ENCODE measurements at places on chromosomes 13 and 19.

DNA sequence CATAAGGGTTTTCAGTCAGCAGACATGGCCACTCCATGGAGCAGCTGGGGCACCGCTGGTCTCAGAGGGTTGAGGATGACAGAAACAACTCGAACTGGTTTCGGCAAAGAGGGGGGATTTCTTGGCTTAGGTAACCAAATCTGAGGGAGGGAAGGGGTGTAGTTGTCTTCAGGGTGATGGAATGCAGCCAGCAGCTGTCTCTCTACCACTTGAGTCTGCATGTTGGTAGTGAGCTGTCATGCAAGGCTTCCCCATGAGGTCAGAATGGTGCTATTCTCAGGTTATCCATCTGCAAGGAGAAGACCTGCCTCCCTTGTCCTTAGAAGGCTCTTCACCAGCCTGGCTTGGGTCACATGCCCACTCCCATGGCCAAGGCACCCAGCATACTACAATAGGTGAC is 55.6 kb upstream of the PEG3 start:
- DNase-seq: no peak

- DNase-seq: no peak
Observed at GRCh38 chr13:47747901-47748300, 253.2 kb downstream of the SUCLA2 start.

- no peak for DNase-seq
Observed at GRCh38 chr19:17794731-17795494, at the start of gene B3GNT3. Gene B3GNT3, plus strand, starts transcription at chr19:17795138. Its CDS starts 12,670 bp downstream, at chr19:17807808.

DNA sequence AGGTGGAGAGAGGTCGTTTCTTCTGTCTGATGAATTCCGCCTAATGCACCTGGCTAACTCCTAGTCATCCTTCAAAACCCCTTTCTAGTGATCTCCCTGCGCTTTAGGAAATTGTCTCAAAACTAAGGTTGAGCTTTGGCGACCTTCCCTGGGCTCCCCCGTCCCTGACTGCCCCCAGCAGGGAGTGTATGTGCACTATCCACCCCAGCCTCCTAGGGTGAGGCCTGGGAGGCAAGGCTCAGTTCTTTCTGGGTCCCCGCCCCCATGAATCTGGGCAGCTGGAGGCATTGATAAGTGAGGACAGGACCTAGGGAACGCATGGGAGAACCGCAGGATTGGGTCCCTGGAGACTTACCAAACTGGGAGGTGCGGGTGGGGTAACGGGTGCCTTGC is 378 bp downstream of the TLE6 start:
- no peak for DNase-seq

- DNase-seq: no peak
Observed at GRCh38 chr13:49441846-49442245, 2.0 kb downstream of the CAB39L start.

GRCh38 chr19:38565691-38566105 is 52.1 kb downstream of the MAP4K1 start:
- DNase-seq: no peak

GRCh38 chr19:9970481-9970880 is 34.2 kb upstream of the OLFM2 start:
- no peak for DNase-seq

DNA sequence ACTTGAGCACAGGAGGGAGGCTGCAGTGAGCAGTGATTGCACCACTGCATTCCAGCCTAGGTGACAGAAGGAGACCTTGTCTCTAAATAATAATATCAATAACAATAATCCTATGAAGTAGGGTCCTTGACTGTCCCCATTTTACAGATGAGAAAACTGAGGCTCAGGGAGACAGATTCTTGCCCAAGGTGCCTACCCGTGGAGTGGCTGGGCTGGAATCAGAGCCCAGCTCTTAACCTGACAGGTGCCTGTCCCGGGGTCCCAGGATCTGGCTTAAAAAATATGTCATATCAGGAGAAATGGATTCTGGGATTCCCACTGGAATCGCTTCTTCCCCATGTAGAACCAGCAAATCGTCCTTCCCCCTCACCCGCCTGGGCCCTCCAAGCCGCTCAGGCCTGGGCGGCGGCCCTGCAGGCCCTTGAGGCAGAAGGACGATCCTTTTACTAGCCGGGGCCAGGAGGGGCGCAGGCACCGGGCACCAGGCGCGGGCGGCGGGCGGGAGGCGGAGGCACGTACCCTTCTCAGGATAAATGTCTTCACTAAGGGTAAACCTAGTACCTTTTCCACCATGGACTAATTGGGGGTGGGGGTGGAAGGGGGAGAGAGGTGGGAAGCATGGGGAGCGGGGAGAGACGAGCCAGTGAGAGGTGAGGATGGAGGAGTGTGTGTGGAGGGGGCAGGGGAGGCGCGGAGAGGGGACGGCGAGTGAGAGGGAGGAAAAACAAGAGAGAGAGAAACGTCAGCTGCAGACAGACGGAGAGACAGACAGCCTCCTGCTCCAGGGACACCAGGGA is 60.6 kb downstream of the COLGALT1 start:
- no peak for DNase-seq

GRCh38 chr19:44714597-44715169 is 15.7 kb downstream of the CEACAM16 start:
- DNase-seq: no peak

DNA sequence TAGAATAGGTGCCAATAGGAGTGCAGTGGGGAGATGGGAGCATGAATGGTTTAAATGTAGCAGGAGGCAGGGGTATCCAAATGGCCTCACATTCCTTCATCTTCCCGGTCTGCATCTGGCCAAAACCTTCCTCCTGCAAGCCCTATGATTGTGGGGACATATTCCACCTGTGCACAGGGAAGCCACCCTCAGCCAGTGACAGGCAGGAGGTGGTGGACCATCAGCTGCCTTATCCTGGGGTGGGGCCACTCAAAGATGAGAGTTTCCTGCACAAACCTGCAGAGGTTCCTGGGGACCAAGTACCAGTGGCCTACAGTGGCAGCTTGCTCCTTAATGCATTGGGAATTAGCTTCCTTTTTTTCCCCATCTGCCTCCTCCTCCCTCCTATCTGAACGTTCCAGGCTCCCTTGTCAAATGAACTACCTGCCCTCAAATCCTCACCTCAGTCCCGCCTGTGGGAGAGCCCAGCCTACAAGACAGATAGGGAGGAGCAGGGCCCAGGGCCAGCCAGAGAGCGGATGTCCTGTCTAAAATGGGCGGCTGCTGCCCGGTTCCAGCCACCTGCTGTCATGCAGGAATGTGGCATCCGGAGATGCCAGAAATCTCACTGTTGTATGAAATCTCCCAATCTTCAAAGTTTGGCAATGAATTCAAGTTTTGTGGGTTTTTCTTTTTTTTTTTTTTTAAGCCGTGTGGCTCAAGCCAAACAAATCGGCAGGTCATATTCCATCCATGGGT is 85.0 kb downstream of the TSHZ3 start:
- DNase-seq: no peak

GRCh38 chr13:73870970-73871935 is 263.0 kb downstream of the KLF12 start:
- DNase-seq: no peak

DNA sequence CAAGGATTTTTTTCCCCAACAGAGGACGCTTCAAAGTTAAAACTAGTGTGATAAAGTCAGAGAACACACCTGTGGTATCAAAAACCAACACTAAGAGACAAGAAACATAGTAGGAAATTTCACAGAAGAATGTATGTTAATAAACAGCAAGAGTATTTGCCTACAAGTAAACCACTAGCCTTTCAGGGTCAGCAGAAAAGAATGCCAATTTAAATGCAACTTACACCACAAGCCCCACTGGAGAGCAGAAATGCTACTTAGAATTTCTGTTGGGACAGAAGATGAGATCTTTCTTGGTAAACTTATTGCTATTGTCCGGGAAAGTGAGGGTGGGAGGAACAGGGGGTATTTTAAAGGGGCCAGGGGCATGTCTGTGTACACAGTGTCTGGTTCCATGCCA is 68.6 kb downstream of the STK24 start:
- no peak for DNase-seq

- DNase-seq: no peak
Observed at GRCh38 chr19:28956961-28957360, 256.0 kb downstream of the UQCRFS1 start.

DNA sequence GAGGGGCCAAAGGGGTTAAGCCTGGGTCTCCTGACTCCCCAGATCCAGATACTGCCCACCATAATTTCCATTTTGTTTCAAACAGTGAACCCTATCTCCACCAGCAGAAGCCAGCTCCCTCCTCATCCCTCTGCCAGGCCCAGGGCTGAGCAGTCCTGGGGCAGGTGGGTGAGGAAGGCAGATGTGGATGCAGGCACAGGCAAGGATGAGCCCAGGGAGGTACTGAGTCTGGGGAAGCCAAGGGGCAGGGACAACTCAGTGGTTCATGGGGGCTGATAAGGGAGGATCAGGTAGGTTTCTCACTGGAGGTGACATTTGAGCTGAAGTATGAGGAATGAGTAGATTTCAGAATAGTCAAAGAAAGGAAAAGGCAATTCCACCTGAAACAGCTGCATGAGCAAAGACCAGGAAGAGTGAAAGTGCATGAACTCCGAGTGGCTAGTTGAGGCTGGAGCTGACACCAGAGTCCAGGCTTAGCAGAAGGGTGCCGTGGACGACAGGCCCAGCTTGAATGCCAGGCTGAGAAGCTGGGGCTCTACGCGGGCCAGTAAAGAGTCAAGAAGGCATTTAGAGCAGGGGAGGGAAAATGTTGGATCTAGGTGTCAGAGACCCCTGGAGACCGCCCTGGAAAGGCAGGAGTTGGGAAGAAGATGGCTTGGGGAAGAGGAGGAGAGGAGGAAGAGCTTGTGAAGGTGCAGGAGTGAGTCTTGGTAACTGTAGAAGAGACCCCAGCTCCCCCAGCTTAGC is 10.3 kb downstream of the CIC start:
- DNase-seq: no peak

GRCh38 chr13:32426990-32427851 is 709 bp downstream of the N4BP2L1 start:
- DNase-seq: peak; percentile 55

GRCh38 chr13:75803164-75803611 is 167.1 kb downstream of the LMO7 start:
- no peak for DNase-seq

DNA sequence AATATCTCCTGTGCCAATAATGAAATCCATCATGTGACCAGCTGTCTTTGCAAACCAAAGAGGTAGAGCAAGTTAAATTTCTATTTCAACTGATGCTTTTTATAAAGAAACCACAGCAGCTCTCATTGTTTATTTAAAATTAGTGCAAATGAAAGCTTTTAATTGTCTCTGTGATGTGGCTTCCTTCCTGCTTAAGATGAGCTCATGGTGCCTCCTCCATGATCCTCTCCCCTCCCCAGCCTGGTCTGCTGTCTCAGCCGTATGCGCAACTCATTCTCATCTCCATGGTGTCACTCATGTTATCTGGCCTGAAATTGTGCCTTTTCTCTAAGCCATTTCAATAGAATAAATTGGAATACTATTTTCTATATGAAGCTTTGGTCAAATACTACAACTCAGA is 270.6 kb downstream of the FGF14 start:
- no peak for DNase-seq

- DNase-seq: no peak
Observed at GRCh38 chr19:1017115-1017905, 3.6 kb downstream of the TMEM259 start.

GRCh38 chr13:43880214-43880855 is 631 bp downstream of the LACC1 start:
- DNase-seq: no peak

- DNase-seq: no peak
Observed at GRCh38 chr13:91178099-91178498, 169.4 kb upstream of the MIR17HG start.

DNA sequence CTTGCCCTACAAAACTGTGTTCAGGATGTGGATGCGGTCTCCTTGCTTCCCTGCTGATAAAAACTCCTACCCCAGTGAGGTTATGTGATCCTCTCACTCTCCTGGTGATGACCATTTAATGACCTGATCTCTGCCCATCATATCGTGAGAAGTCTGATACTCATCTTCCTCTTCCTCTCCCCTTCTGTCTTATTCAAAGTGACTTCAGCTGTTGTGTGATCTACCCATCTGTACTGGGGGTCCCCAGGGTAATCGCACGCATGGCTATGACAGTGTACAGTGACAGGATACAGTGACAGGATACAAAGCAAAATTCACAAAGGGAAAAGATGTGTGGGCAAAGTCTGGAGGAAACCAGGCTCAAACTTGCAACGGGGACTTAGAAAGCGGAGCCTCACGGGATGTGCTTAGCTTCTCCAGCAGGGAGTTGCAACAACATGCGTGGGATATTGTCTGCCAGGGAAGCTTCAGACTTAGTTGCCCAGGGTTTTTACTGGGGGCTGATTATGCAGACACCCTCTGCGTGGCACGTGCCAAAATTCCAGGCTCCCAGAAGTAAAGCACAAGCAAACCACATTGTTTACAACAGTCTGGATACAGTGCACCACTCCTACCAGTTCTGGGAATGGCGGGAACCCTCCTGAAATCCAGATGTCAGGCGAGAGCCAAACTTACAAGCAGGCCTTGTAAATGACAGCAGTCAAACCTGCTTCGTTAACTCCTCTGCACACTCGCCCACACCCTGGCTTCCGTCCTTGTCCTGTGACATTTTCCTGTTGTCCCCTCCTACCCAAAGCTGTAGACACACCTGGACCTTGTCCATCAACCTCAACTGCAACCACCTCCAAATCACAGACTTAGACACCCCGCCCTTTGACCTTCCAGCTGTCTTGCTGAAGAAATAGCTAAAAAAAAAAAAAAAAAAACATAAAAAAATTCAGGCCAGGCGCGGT is 18.0 kb upstream of the GARRE1 start:
- no peak for DNase-seq

- no peak for DNase-seq
Observed at GRCh38 chr13:102620516-102620915, 23.7 kb downstream of the TPP2 start.

DNA sequence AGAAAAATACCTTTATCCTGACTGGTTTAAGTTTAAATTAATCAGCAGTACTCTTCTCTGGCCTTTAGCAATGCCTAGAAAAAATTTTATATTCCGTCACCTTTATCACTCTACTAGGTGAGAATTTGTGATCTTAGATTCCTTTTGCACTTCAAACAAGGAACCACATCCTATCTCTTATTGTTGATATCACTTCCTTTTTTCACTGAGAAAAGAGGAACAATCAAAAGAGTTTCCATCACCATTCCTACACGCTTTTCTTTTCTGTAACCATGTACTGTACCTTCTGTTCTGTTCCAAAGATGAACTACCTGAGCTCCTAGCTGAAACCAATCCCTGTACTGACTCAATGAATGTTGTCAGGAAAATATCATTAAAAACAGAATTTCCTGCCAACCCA is 1379.0 kb upstream of the MIR17HG start:
- no peak for DNase-seq
